Left lung (tissue), 14 donors: ENCODE measurements at places on chromosomes 6 and 20. TPM values are rescaled to one million over a fixed set of nuclear protein-coding genes. Genes with fewer than 3 reads are reported as not detected.

The DEFB119 gene
- not detected for total RNA-seq

The DNAH8 gene
- total RNA-seq, result 0.03 TPM

The KHDRBS2 gene
- total RNA-seq, result 6.1 TPM

The PRDM13 gene
- not detected for total RNA-seq

The KIAA1755 gene
- 2.6 TPM for total RNA-seq

The SESN1 gene
- total RNA-seq, result 52.1 TPM

DNA sequence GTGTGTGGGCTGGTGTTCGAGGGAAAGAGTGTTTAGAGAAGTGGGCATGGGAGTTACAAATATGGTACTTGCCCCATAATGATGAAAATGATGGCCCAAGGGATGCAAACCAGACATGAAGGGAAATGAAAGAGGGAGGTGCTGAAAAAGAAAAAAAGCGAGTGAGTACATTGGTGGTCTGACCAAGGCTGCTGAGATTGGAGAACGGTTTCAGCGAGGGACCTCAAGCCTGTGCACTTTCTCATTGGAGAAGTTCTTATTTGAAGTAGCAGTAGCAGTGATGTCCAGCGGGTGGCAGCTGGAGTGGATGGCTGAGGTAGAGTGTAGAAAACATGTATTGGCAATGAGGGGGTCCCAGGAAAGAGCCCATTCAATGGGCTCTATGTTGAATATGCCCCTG lies 54.8 kb downstream of the TNFAIP3 start:
- no peak overlapping the region for H3K4me3 ChIP-seq
- H3K4me1 ChIP-seq, result peaks cover 10% of the 10 kb centered on the region
- H3K27ac ChIP-seq, result no peak overlapping the region
- H3K27me3 ChIP-seq, result no peaks in the 10 kb centered on the region

DNA sequence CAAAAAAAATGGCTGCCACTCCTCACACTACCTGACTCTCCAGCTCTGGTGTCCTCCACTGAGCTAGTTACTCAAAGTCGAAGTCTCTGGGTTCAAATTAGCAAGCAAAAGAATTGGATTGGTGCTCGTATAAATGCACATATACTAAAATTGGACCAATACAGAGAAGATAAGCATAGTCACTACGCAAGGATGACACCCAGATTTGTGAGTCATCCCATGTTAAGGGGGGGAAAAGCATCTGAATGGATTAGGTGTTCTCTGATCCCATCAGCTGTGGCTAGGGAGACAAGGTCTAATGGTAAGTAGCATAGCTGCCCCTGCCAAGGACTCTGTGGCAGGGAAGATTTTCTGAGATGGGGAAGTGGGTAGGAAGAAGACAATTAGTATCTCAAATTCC lies 18.3 kb upstream of the AMD1 start:
- H3K27ac ChIP-seq, result no peak overlapping the region
- no peaks in the 10 kb centered on the region for H3K27me3 ChIP-seq
- DNase-seq, result no peak
- peaks cover 31% of the 10 kb centered on the region for H3K4me1 ChIP-seq

GRCh38 chr6:73951183-73951582 lies 255.2 kb downstream of the CD109 start:
- no peaks in the 10 kb centered on the region for H3K36me3 ChIP-seq
- H3K27me3 ChIP-seq, result no peaks in the 10 kb centered on the region
- H3K27ac ChIP-seq, result no peak overlapping the region
- H3K4me3 ChIP-seq, result no peak overlapping the region

- DNase-seq, result no peak
- H3K4me1 ChIP-seq, result no peaks in the 10 kb centered on the region
- peaks cover under 1% of the 10 kb centered on the region for H3K36me3 ChIP-seq
- H3K27ac ChIP-seq, result no peak overlapping the region
- peaks cover 14% of the 10 kb centered on the region for H3K27me3 ChIP-seq
Measured at GRCh38 chr6:41644297-41644879, 6.1 kb downstream of the MDFI start.

DNA sequence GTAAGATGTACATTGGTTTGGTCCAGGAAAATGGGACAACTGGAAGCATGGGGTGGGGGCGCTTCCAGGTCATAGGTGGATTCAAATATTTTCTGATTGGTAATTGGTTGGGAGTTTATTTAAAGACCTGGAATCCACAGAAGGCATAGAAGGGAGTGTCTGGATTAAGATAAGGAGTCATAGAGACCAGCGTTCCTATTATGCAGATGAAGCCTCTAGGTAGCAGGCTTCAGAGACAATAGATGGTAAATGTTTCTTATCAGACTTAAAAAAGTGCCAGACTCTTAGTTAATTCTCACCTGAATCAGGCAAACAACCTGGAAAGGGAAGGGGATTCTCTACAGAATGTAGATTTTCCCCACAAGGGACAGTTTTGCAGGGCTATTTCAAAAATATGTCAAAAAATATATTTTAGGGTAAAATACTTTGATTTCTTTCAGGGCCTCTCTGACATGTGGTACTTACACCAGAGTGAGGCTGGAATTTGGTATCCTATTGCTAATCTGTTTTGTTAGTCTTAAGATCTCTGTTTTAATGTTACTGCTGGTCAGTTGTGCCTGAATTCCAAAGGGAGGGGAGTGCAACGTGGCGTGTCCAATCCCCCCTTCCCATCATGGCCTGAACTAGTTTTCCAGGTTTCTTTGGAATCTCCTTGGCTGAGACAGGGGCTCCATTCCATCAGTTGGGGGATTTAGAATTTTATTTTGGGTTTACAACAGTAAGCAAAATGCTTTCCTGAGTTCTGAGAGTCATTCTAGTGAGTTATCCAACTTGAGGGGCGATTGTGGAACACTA lies 25.1 kb downstream of the PIGT start:
- H3K27me3 ChIP-seq, result no peaks in the 10 kb centered on the region
- H3K27ac ChIP-seq, result no peak overlapping the region
- H3K36me3 ChIP-seq, result no peaks in the 10 kb centered on the region

GRCh38 chr6:79694156-79694555 lies 63.0 kb downstream of the SH3BGRL2 start:
- H3K36me3 ChIP-seq, result no peaks in the 10 kb centered on the region
- H3K4me1 ChIP-seq, result no peaks in the 10 kb centered on the region
- H3K27ac ChIP-seq, result no peak overlapping the region
- no peak for DNase-seq
- H3K4me3 ChIP-seq, result no peak overlapping the region

DNA sequence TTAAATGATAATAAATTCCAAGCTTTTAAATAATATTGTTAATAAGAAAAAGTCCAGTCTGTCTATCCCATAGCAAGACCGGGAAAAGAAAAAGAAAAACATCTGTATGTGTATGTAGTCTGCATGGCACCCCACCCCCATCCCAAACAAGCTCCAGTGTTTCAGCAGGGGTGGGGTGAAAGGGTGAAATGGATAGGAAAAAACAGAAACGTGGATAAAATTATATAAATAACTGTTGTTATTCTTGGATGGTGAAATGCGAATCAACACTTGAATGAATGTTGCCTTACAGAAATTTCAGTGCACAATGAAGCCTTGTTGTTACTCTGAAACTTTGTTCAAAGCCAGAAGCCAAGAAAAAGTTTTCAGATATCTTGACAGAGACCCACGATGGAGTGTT lies 31.4 kb downstream of the HAO1 start:
- no peaks in the 10 kb centered on the region for H3K4me1 ChIP-seq
- H3K36me3 ChIP-seq, result no peaks in the 10 kb centered on the region
- H3K27me3 ChIP-seq, result no peaks in the 10 kb centered on the region
- DNase-seq, result no peak

- H3K36me3 ChIP-seq, result no peaks in the 10 kb centered on the region
- H3K27me3 ChIP-seq, result no peaks in the 10 kb centered on the region
- H3K4me1 ChIP-seq, result no peaks in the 10 kb centered on the region
Measured at GRCh38 chr6:69622924-69623323, 173.9 kb downstream of the LMBRD1 start.

- peak; percentile 52 for DNase-seq
- H3K4me3 ChIP-seq, result no peak overlapping the region
- no peaks in the 10 kb centered on the region for H3K4me1 ChIP-seq
- no peaks in the 10 kb centered on the region for H3K27me3 ChIP-seq
- no peak overlapping the region for H3K27ac ChIP-seq
Measured at GRCh38 chr6:139925894-139926641, 551.6 kb upstream of the CITED2 start.

DNA sequence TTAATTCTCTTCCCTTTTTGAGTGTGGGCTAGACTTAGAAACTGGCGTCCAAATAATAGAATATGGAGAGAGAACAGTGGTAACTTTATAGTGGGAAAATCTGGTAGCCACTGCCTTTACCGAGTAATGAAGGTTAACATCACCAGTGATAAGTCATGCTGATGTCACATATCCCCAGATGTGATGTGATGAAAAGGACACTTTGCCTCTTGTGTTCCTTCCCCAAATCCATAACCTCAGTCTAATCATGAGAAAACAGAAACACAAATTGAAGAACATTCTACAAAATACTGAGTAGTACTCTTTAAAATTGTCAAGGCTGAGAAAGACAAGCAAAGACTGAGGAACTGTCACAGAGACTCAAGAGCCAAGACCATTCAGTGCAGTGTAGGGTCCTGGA lies 17.8 kb downstream of the ANKS1A start:
- H3K4me1 ChIP-seq, result peaks cover 3% of the 10 kb centered on the region
- H3K36me3 ChIP-seq, result no peaks in the 10 kb centered on the region
- no peaks in the 10 kb centered on the region for H3K27me3 ChIP-seq

- H3K4me3 ChIP-seq, result no peak overlapping the region
- H3K27me3 ChIP-seq, result no peaks in the 10 kb centered on the region
- H3K4me1 ChIP-seq, result no peaks in the 10 kb centered on the region
- DNase-seq, result no peak
- peaks cover 93% of the 10 kb centered on the region for H3K36me3 ChIP-seq
Measured at GRCh38 chr20:33362898-33363297, 38.4 kb downstream of the CDK5RAP1 start.

- no peak overlapping the region for H3K4me3 ChIP-seq
- no peaks in the 10 kb centered on the region for H3K4me1 ChIP-seq
- no peak overlapping the region for H3K27ac ChIP-seq
- DNase-seq, result no peak
- H3K36me3 ChIP-seq, result no peaks in the 10 kb centered on the region
Measured at GRCh38 chr20:10047427-10047826, 12.6 kb downstream of the ANKEF1 start.

- H3K4me1 ChIP-seq, result no peaks in the 10 kb centered on the region
- no peaks in the 10 kb centered on the region for H3K27me3 ChIP-seq
- H3K4me3 ChIP-seq, result no peak overlapping the region
- DNase-seq, result no peak
Measured at GRCh38 chr6:82906951-82907350, 158.7 kb downstream of the UBE3D start.

- H3K4me1 ChIP-seq, result peaks cover 17% of the 10 kb centered on the region
- no peak overlapping the region for H3K27ac ChIP-seq
- H3K36me3 ChIP-seq, result peaks cover 60% of the 10 kb centered on the region
- no peaks in the 10 kb centered on the region for H3K27me3 ChIP-seq
Measured at GRCh38 chr20:17941087-17941825, 27.3 kb downstream of the SNX5 start.

DNA sequence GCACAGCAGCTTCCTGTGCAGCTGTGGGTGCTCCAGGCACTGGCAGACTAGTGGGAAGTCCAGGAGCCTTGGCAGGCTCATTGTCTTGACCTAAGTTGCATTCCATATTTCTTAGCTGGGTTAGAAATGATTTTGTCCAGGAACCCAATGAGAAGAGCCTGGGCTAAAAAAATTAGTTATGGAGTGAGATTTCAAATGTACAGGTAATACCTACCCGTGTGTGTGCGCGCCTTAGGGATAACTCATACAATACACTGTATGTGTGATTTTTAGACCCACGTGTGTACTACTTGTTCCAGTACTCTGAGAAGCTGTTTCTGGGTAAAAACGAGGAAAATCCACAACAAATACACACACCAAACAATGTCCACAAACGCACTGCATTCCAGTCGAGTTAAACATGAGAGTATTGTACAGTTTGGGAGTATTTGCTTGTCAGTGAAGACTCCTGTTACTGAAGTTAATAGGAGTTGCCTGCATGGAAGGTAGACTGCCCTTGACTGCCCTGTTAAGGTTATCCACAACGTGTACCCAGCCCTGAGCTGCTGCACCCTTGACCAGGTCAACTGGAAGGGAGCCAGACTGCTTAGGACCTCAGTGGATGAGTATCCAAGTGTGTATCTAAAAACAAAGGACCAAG lies 1.4 kb downstream of the PAQR8 start:
- H3K4me1 ChIP-seq, result peaks cover 25% of the 10 kb centered on the region
- peaks cover 4% of the 10 kb centered on the region for H3K36me3 ChIP-seq
- no peaks in the 10 kb centered on the region for H3K27me3 ChIP-seq
- H3K27ac ChIP-seq, result no peak overlapping the region
- DNase-seq, result no peak

- H3K36me3 ChIP-seq, result no peaks in the 10 kb centered on the region
- H3K4me1 ChIP-seq, result no peaks in the 10 kb centered on the region
- no peaks in the 10 kb centered on the region for H3K27me3 ChIP-seq
- DNase-seq, result no peak
- H3K27ac ChIP-seq, result no peak overlapping the region
- H3K4me3 ChIP-seq, result no peak overlapping the region
Measured at GRCh38 chr20:62201173-62202082, 18.6 kb downstream of the MTG2 start.

DNA sequence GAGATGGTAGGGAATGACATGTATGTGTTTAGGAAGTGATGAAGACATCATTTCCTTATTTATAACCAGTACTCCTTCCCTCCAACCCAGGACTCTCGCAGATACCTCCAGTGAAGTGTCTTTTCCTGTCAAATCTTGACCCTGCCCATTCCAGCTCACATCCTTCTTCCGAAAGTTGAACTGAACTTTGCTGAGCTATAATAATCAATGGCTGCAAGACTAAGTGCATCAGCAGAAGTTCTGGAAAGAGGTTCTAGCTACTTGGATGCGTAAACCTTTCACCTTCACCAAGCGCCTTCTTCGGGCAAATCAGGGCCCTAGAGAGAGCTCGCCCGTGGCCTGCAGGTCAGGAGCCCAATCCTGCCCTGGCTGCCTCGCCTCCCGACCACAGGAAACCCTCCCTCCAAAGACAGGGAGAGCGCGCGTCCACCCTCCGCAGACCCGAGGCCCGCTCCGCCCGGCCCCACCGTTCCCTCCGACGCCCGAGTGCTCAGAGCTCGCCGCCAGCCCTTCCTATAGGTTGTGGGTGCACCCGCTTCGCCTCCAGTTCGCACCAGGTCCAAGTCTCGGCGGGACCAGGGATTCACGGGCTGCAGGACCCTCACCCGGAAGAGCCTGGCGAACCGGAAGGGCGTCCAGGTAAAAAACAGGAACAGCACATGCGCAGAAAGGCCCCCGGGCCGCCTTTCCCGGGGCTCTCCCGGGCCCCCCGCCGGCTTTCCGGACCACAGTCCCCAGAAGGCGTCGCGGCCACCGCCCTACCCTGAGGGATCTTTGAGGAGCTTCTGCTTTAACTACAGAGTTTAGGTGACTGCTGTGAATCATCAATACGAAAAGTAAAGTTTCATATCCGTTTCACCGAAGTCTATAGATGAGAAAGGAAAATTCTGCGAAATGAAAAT lies at the start of gene ZNF334:
TSS of gene ZNF334 (minus strand) at position 617 of the 902 bp plus-strand sequence. CDS start 1,457 bp downstream, outside the sequence.
- H3K4me1 ChIP-seq, result peaks cover 16% of the 10 kb centered on the region
- DNase-seq, result peak; percentile 65
- H3K27ac ChIP-seq, result no peak within 1 kb of the TSS
- H3K4me3 ChIP-seq, result peak within 1 kb of the TSS; percentile 64
